Dermis lymphatic vessel endothelial cell (primary cell): ENCODE measurements at places on chromosomes 2 and 18. TPM values are rescaled to one million over a fixed set of nuclear protein-coding genes. Genes with fewer than 3 reads are reported as not detected.

ZNF513 gene
- 6.4 and 6.8 TPM in 2 replicates for total RNA-seq

MYO5B gene
- 0.17 TPM in 1 of 2 replicates, not detected in the other for total RNA-seq

ZSCAN30 gene
- total RNA-seq: 8.6 and 9.0 TPM in 2 replicates

VIT gene
- under 0.01 TPM in 1 of 2 replicates, not detected in the other for total RNA-seq

GPR35 gene
- 0.17 TPM in 1 of 2 replicates, not detected in the other for total RNA-seq

IGFBP2 gene
- 1.4 and 9.6 TPM in 2 replicates for total RNA-seq

CLEC4F gene
- total RNA-seq: 0.11 and 0.17 TPM in 2 replicates

HJURP gene
- 2.1 and 2.3 TPM in 2 replicates for total RNA-seq

TRIB2 gene
- total RNA-seq: 63.1 and 83.0 TPM in 2 replicates

KCNIP3 gene
- 0.11 and 0.17 TPM in 2 replicates for total RNA-seq

GPR45 gene
- not detected in 2 replicates for total RNA-seq

B3GNT2 gene
- total RNA-seq: 17.7 and 19.7 TPM in 2 replicates

RBKS gene
- 1.1 and 3.1 TPM in 2 replicates for total RNA-seq

METAP1D gene
- 1.7 and 4.9 TPM in 2 replicates for total RNA-seq

DSEL gene
- 12.2 and 14.8 TPM in 2 replicates for total RNA-seq

IL1F10 gene
- total RNA-seq: not detected in 2 replicates

CHRNG gene
- total RNA-seq: not detected in 2 replicates

DNAJC27 gene
- total RNA-seq: 1.8 and 2.2 TPM in 2 replicates

CDCA7 gene
- total RNA-seq: 2.0 and 3.2 TPM in 2 replicates

SLC5A7 gene
- total RNA-seq: not detected in 2 replicates

ANKRD53 gene
- total RNA-seq: 0.26 and 0.33 TPM in 2 replicates

CDH20 gene
- 0.09 and 0.11 TPM in 2 replicates for total RNA-seq

TPRKB gene
- total RNA-seq: 20.0 and 30.9 TPM in 2 replicates

SOX11 gene
- total RNA-seq: not detected in 2 replicates

DAW1 gene
- total RNA-seq: not detected in 2 replicates

IAH1 gene
- 25.5 and 37.4 TPM in 2 replicates for total RNA-seq

CXCR4 gene
- 7.3 and 13.9 TPM in 2 replicates for total RNA-seq
